Fibroblast of gingiva (primary cell): ENCODE measurements at places on chromosomes 7 and 10.
A peak's percentile ranks its signal among the peaks of the same experiment; 100 is the strongest.

DNA sequence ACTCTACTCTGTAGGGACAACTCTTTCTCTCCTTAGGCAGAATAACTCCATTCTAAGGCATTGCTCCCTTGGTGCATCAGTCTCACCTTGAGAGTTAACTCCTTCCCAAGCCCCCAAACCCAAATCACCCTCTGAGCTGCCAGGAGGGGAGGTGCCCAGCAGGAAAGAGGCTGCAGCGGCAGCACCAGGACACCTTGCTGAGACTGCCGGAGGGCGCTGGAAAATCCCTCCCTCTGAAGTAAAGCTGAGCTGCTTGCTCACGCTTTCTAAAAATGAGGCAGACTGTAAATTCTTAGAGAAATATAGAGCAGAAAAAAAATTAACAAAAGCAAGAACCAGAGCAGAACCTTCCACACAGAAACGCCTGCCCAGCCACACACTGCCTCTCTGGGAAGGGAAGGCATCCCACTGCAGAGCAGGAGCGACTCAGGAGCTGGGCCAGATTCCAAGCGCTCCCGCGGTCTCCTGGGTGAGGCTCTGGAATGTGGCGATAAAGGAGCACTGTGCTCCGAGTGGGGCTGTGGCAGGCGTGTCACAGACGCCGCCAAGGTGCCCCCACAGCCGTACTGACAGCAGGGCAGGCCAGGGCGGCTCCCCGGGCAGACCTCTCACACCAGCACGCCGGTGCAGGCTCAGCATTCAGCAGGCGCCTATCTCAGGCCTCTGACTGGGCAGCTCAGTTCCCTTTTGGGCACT, 202.1 kb downstream of the TNS3 start:
- peak; percentile 28 for DNase-seq

GRCh38 chr10:69119896-69120295, 4.1 kb upstream of the VPS26A start:
- no peak for DNase-seq

DNA sequence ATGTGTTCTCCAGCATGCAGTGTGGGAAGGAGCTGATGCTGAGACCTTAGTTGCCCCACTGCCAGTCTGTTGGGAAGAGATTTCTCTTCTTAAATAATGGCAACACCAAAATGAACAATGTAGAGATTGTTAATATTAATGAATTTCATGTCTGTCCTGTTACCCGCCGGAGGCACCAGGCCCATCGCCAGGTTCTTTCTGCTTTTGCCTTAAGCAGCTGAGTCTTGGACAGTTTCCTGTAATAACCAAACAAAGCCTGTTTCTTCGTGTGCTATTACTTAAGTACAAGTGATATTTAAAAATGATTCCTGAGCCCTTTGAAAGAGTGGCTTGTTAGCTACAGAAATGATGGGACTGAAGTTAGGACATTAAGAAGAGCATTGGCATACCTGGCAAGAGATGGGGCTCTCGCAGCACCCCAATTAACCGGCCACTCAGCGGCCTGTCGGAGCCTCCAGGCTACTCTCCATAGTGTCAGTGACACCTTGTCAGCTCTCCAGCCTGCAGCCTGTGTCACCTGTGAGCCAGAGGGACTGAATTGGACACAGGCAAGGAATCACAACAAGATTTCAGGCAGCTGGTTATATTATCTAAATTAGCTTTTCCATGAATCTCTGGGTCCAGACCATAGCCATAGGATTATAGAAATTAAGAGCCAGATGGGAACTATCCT, 142.0 kb downstream of the CELF2 start:
- peak; percentile 7 for DNase-seq

DNA sequence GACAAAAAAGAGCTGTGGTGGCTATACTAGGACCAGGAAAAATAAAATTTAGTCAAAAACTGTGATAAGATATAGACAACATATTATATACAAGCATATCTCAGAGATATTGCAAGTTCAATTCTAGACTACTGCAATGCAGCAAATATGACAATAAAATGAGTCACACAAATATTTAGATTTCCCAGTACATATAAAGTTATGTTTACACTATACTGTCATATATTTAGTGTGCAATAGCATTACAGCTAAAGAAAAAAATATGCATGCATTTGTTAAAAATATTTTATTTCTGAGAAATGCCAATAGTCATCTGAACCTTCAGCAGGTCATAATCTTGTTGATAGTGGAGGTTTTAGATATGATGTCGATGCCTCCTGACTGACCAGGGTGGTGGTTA, 72.1 kb downstream of the AKR1C4 start:
- no peak for DNase-seq

DNA sequence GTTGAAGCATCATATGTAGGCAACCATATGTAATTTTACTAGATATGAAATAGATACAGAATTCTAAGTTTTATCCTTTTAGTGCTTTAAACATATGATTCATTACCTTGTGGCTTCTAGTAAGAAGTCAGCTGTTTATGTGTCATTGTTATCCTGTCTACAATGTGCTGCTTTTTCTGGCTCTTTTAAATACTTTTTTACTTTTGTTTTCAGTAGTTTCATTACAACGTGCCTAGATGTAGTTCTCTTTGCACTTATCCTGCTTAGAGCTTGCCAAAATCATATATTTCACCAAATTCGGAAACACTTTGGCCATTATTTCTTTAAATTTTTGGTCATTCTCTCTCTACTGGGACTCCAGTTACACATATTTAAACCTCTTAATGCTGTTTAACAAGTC, 26.4 kb downstream of the YAE1 start:
- peak; percentile 39 for DNase-seq

DNA sequence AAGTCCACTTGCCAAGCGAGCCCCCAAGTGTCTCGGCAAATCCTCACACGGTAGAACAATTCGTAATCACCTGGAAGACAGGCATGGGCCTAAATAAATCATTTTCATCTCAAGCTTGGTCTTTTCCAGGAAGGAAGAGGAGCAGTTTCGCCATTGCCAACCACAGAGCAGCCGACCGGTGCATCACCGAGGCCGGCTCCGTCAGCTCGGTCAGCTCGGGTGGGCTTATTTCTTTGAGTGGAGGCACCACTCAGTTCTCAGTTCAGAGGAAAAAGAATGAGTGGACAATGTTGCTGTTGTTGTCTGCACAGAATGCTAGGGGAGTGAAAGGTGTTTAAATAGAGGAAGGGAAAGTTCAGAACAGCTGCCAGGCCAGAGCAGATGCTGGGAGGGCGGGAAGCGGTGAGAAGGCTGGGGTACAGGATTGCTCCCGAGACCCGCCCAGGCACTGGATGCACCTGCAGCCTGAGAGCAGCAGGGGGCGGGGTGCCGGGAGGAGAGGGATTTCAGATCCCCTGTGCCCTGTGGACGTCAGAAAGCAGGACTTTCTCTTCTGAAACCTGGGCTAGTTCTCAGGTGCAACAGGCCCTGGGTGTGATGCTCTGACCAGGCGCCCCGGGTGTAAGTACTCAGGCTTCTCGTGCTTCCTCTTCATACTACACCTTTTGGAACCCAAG, 17.7 kb upstream of the IGFBP3 start:
- DNase-seq = no peak

GRCh38 chr7:22123139-22123538, 177.4 kb upstream of the CDCA7L start:
- no peak for DNase-seq

DNA sequence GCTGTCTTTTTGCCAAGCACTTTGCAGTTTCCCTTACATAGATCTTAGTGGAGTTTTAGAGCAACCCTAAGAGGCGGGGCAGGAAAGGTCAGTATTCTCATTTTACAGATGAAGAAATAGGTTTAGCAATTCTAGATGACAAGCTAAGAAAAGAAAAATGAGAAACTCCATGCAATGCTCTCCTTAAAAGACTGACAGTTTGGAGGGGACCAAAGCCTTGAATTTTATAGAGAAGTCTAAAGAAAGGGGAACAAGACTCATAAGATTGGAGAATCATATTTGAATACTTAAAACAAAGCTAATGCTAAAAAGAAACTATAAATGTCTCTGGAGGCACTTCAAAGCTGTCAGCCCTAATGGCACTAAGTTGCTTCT, 19.6 kb downstream of the CEP55 start:
- DNase-seq = peak; percentile 68

DNA sequence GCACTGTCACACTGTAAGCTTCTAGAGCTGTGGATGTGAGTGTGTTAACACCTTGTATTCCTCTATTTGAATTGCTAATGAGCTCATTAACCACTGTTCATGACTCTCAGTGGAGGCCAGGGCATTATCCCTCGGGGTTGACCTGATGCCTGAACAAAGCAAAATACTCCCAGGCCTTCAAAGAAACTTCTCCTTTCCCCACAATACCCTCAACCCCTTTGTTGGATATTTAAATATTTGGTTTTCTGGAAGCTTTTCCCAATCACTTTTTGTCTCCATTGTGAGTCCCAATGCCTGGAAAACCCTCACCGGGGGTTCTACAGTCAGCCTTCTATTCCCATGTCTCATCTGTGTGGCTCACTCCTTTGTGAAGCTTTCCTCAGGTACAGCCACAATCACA, 780.1 kb downstream of the PHTF2 start:
- no peak for DNase-seq

DNA sequence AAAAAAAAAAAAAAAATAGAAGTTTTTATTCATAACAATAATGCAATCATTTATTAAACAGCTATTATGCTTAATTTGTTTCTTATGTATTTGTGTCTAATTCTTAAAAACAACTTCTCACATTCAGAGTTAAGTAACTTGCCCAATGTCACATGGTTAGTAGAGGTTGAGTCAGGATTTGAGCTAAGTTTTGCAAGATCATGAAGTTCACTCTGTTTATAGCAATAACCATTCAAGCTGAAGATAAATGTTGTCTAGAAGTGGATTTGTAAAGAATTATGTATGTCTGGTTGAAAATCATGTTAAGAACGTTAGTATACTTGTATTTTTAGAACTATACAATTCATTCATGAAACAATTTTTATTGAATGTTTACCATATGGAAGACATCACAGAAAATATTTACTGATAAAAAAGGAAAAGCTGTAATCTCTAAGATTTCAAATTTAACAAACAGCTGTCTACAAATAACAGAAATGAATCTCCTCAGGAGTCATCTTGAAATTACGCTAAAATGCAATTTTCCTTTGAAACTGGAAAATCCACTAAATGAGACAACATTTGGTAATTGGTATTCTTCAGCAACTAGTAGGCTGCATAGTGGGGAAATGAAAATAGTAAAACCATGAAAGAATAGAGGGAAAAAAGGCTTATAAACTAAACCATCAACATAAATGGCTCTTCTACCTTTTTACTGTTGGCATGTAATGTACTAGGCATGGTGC, 70.5 kb upstream of the AHR start:
- DNase-seq = peak; percentile 8

DNA sequence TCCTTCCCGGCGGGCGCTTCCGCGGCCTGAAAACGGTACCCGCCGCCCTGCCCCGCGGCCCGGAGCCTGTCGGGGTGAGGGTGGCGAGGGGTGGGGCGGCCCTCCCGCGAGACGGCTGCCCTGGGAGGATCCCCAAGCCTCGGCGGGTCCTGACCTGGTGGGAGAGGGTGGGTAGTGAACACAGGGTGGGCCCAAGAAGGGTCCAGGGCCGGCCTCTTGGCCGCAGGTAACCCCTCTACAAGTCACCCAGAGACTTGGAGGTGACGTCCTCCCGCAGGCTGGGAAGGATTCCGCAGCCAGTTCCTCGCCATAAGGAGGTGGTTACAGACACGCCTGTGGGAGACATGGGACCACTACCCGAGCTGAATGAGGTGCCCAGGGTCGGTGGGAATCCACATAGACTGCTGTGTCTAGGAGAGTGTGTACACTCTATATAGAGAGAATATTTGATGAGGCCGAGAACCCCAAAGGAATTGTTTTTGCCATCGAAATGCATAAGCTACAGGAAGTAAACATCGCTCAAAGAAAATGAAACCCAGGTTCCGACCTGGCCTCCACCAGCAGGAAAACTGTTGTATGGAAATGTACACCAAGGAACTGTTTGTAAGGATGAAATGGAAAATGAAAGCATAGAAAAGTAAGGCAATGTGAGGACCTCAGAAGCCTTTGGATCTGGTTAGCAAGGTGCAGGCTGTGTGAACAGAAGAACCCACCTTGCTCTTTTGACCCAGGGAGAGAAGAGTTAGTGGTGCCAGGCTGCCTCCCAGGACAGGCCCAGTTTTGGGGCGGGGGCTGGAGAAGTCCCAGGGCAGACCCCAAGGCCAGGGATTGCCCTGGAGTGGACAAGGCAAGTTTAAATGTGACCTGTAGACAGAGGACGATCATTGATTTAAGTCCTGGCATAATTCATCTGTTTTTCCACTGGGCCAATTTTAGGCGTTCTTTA, 659 bp downstream of the OPTN start:
- peak; percentile 19 for DNase-seq

GRCh38 chr10:22029445-22030236, 26.1 kb upstream of the DNAJC1 start:
- no peak for DNase-seq

- DNase-seq = peak; percentile 53
Measured at GRCh38 chr7:12945901-12946300, 258.5 kb downstream of the ARL4A start.

GRCh38 chr10:59678884-59679301, 30.8 kb downstream of the SLC16A9 start:
- no peak for DNase-seq

DNA sequence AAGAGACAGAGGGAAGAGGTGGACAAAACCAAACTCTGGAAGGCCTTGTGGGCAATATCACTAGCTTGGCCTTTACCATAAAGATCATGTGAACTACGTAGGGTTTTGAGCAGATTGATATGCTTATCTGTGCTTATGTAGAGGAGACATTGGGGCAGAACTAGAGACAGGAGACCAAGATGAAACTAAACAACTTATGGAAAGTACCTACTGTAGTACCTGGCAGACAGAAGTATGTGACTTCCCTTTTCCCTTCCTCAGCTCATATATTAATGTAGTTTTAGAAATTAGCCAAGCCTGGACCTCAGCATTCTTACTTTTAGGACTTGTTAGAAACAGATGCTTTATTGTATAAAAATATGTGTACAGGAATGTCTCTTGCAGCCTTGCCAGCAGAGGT, 14.0 kb upstream of the IL6 start:
- no peak for DNase-seq

GRCh38 chr10:93445097-93445960, 36.8 kb downstream of the MYOF start:
- DNase-seq = peak; percentile 99

GRCh38 chr10:67076144-67076543, 150.3 kb downstream of the LRRTM3 start:
- no peak for DNase-seq

- no peak for DNase-seq
Measured at GRCh38 chr7:13908667-13909397, 80.6 kb downstream of the ETV1 start.

- no peak for DNase-seq
Measured at GRCh38 chr10:7475939-7476338, 65.1 kb upstream of the SFMBT2 start.

- DNase-seq = no peak
Measured at GRCh38 chr7:1853431-1853985, 183.4 kb downstream of the ELFN1 start.

DNA sequence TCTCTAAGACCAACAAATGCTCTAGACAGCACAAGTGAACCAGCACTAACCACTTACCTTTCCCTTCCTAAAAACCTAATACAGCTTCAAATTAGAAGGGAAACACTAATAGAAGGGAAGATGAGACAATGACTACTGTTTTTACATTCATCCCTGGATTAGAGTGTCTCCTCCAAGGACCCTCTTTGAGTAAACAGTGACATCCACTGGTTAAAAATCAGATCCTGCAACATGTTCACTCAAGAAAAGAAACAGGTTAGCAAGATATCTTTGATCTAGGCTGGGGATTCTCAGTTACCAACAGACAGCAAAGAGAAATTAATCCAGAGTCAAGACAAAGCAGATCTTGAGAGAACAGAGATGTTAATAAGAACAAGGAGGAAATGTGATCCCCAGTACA, 177.7 kb upstream of the GHITM start:
- no peak for DNase-seq
